Left colon (tissue), 2 donors: ENCODE measurements at places on chromosomes 7 and 10. TPM values are rescaled to one million over a fixed set of nuclear protein-coding genes. Genes with fewer than 3 reads are reported as not detected.

Gene NAT16
- total RNA-seq, result not detected

Gene TPST1
- total RNA-seq, result 4.7 TPM

Gene TMEM176A
- 275 TPM for total RNA-seq

Gene AKR1C4
- not detected for total RNA-seq

Gene MSMB
- total RNA-seq, result not detected

Gene JAKMIP3
- total RNA-seq, result 0.14 TPM

Gene PON1
- not detected for total RNA-seq

Gene RNF32
- 3.6 TPM for total RNA-seq

Gene HOXA1
- 2.4 TPM for total RNA-seq

Gene PPP1R9A
- total RNA-seq, result 24.0 TPM

Gene SFRP4
- 0.43 TPM for total RNA-seq

Gene MAGI2
- 3.5 TPM for total RNA-seq

Gene ORC5
- 17.0 TPM for total RNA-seq

DNA sequence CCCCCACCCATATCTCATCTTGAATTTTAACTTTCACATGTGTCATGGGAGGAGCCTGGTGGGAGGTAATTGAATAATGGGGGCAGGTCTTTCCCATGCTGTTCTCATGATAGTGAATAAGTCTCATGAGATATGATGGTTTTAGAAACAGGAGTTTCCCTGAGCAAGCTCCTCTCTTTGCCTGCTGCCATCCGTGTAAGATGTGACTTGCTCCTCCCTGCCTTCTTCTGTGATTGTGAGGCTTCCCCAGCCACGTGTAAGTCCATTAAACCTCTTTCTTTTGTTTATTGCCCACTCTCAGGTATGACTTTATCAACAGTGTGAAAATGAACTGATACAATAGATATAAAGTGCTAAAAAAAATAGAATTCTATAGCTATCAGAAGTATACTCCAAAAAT is 168.8 kb downstream of the CXCL12 start:
- DNase-seq, result no peak

GRCh38 chr10:124078714-124079113 is 14.7 kb downstream of the CHST15 start:
- no peak for DNase-seq

DNA sequence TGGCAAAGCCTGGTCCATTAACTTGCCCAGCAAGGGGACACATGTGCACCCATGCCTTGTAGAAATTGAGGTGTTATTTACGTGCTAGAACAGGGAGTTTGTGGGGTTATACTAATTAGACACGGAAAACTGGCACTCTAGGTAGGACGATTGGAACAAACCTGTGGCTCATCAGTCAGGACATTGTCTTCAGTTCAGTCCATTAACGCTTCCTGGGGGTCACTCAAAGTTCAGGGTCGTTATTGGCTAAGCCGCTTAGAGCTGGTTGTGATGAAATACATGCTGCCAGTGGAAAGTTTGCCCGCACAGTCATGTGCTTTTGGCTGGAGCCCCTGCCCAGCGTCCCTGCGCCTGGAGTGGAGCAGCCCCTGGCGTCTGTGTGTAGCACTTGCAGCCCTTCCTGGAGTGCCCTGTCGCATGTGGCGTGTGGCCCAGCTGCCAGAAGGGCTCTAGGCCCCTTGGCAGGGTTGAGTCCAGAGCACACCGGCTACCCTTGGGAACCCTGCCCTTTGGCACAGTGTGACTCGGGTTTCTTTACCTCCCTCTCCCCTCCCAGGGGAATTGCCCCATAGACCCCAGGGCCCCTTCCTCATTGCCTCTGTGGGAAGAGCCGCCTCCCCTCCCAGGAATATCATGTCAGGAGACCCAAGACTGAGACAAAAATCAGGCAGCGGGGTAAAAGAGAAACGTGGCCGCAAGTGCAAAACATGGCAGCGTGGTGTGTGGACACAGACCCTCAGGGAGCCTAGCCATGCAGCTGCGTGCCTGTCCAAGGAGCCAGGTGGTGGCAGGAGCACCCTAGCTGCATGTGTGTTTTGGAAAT is 9.8 kb downstream of the ZNF775 start:
- peak; percentile 75 for DNase-seq

DNA sequence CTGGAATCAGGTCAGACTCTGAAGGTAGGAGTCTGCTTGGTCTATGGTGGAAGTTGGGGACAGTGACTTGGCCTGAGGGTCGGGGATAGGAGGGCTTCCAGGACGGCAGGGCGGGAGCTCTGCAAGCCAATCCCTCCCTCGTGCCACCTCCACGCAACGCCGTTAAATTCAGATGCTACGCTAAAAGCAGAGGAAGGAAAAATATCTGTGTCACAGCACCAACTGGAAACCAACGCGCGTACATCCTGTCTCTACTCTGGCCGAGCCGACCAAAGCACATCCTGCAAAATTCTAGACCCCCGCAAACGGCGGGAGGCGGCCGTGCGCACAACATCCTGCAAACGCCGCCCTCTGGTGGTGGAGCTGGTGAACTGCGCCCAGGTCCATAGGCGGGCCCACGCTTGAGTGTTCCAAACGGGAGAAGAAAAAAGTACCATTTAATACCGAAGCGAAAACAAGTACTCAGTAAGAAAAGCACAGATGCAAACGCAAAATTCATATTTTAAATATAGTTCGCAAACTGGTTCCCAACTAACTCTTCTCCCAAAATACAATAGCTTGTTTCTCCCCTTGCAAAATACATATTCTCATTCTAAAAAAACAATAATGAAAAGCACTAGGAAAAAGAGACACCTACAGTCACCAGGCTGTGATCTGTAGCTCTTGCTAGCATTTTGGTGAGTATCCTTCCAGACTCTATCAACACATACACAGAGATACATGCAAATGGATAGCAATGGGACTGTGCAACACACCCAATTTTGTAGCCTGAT is 45.7 kb upstream of the HSPA12A start:
- DNase-seq, result no peak

DNA sequence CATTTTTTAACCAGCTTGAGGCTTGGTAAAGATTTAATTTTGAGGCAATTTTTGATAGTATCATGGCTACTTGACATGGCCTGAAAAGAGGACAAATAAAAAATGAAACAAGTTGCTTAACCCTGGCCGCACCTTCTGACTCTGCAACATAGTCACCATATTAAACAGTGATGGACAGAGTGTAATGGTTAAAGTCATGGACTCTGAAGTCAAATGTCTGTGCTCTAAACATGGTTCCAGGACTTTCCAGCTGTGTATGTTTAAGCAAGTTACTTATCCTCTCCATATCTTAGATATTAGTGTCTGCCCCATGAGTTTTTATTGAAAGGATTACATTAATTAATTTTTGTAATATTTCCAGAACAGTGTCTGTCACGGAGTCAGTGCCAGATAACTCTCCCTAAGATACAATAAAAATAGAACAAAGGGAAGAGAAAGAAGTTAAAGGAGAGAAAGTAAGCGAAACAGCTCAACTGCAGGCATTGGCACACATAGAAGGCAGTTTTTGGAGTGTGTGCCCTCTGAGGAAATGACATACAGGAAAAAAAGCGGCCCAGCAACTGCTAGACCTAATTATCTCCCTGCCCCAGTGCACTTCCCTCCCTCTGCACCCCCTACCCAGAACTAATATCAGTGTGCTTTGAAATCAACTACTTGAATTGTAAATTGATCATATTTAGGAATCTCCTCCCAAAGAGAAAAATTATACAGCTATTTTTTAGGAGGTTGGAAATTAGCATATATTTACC is 65.3 kb downstream of the MACC1 start:
- no peak for DNase-seq

DNA sequence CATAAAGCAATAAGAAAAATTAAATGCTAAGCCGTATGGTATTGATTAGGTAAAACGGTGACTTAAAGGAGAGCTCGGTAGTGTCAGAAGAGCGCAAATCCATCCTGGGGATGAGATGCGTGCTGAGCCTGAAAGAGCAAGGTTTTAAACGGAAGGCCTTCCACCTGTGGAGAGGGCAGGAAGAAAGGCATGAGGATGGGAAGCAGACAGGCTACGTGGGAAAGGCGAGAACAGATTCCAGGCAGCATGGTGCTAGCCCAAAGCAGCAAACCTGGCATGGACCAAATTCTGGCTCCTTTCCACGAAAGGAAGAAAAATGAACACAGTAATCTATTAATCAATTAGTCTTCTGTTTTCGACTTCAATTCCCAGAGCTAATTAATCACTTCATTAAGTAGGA is 103.5 kb downstream of the HIPK2 start:
- no peak for DNase-seq

- DNase-seq, result no peak
These were observed 44.6 kb downstream of the MTERF1 start for GRCh38 chr7:91835826-91836368.

GRCh38 chr7:105691082-105691679 is 109.9 kb upstream of the EFCAB10 start:
- no peak for DNase-seq

GRCh38 chr10:36494371-36494770 is 631.0 kb upstream of the ANKRD30A start:
- no peak for DNase-seq

GRCh38 chr7:28096713-28097112 is 83.9 kb downstream of the JAZF1 start:
- no peak for DNase-seq

- peak; percentile 40 for DNase-seq
These were observed 162.6 kb upstream of the AKR1E2 start for GRCh38 chr10:4663162-4663992.

- DNase-seq, result no peak
These were observed 237.9 kb downstream of the C7orf25 start for GRCh38 chr7:42673951-42674350.

GRCh38 chr10:71527135-71527534 is 130.4 kb downstream of the CDH23 start:
- peak; percentile 10 for DNase-seq
